ENCODE measurements at places on chromosomes 1 and 21.

- no peak for DNase-seq
Measured at GRCh38 chr1:59104191-59104760, 192.6 kb upstream of the FGGY start.

GRCh38 chr1:42733415-42734200, 6.4 kb downstream of the CLDN19 start:
- no peak for DNase-seq

DNA sequence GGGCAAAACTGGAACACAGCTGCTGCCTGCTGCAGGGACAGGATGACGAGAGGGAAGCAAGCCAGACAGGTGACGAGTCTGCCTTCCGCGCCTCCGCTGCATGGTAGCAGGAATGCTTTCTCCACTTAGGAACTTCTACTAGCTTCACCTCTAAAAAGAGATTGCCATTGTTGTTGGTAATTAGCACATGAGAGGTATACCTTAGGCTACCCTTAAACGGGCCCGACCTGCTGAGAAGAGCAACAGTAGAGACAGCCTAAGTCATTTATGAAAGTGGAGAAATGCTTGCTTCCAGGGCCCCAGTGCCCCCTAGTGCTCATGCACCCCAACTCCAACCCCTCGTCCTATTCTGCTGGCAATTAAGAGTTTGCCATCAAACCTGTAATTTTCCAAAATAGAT, 96.9 kb upstream of the AKT3 start:
- DNase-seq: peak; percentile 28

DNA sequence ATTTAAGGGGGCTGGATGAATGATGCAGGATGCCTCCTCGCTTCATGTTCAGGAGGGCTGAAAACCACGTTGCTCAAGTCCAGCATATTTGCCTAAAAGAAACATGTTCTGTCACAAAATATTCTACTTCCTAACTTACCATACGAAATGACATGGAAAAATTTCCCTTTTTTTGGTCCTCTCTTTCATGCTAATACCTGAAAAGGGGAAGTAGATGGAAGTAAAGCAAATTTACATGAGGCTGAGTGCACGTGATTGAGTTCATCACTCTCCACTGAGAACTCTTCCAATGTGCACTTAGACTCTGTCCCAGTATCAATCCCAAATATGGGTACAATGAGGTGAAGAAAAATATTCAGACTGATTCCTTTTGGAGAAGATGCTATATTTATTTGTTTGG, 23.0 kb downstream of the XCL2 start:
- DNase-seq: no peak

DNA sequence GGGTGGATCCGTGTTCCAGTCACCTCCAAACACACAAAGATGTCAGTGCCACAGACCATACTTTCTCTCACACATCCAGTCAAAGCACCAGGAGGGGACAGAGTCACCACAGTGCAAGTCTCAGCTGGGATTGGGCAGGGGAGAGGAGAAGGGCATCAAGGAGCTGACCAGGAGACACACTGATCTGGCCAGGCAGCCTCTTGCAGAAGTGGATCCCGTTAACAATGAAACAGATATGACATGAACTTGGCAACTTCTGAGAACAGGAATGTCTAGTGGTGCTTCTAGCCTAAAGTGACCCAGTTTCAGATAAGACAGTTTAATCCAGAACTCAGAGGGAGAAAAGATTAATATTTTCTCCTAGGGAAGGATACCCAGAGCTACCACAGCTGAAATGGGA, 71.0 kb downstream of the HIVEP3 start:
- no peak for DNase-seq

- no peak for DNase-seq
Measured at GRCh38 chr1:208247696-208248095, 3.5 kb upstream of the PLXNA2 start.

DNA sequence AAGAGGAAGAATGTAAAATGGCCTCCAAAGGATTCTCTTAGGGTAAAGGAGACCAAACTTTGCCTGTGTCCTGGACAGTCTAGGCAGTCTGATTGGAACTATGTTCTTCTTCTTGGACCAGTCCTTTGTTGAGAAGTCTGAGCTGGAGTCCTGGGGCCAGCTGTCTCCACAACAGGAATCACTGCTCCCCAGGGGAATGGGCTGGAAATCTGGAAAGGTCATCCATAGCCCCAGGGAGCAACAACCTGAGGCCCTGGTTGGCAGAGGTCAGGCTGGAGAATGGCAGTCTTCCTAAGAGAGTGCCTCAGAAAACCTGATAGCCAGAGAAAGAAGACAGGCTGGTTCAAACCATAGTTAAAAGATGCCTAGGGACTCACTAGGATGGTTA, 68.7 kb downstream of the PLXNA2 start:
- no peak for DNase-seq

- peak; percentile 61 for DNase-seq
Measured at GRCh38 chr21:41953831-41954653, at the start of gene C2CD2. Gene C2CD2, minus strand, starts transcription at chr21:41954018. Its CDS starts 370 bp downstream, at chr21:41953648.

GRCh38 chr1:31101147-31101502, 35.6 kb upstream of the PUM1 start:
- no peak for DNase-seq

All from BE2C (cell line).